Stimulated activated CD4-positive, alpha-beta T cell treated with anti-CD3 and anti-CD28 coated beads, Interleukin-12 subunit alpha, Interleukin-12 subunit beta, amount 100 ng/mL, for 4 hours (primary cell): ENCODE measurements at places on chromosomes 3 and 15.

DNA sequence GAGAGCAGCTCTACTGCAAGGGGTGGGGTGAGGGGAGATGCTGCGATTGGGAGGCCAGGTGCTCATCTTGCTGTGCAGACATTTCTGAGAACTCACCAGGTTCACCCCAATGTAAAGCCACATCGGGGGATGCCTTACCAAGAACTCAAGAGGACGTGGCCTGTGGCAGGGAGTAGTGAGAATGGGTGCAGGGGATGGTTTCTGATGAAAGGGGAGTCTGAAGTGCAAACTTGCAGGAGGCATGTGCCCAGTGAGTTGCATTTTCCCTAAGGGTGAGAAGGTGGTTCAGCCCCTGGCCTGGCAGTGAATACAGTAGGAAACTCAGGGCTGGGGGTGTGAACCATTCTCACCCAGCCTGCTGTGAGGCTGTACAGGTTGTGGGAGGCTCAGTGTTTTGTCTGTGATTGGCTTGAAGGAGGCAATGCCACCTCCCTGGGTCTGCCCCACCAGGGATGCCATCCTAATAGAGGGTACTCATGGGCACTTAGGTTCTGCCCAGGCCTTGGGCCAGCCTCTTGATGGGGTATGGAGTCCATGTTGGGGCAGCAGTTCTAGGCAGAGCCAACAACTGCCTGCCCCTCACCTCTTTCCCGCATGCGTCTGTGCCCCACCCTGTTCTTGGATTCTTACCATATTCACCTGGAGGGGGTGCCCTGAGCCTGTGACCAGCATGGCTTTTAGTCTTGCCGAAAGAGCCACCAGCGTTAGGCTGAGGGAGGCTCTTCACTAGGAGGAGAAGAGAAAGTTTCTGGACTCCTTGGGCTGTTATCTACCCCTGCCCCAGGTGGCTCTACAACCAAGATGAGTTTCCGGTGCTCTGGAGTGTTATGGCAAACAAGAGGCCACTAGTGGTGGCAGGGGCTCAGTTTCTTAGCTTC lies 4.5 kb downstream of the HEMK1 start:
- peak; percentile 64 for DNase-seq

- no peak for DNase-seq
These were observed 125.4 kb downstream of the ULK4 start for GRCh38 chr3:41836360-41837134.

- no peak for DNase-seq
These were observed 103.8 kb upstream of the ADPGK start for GRCh38 chr15:72887376-72887775.

DNA sequence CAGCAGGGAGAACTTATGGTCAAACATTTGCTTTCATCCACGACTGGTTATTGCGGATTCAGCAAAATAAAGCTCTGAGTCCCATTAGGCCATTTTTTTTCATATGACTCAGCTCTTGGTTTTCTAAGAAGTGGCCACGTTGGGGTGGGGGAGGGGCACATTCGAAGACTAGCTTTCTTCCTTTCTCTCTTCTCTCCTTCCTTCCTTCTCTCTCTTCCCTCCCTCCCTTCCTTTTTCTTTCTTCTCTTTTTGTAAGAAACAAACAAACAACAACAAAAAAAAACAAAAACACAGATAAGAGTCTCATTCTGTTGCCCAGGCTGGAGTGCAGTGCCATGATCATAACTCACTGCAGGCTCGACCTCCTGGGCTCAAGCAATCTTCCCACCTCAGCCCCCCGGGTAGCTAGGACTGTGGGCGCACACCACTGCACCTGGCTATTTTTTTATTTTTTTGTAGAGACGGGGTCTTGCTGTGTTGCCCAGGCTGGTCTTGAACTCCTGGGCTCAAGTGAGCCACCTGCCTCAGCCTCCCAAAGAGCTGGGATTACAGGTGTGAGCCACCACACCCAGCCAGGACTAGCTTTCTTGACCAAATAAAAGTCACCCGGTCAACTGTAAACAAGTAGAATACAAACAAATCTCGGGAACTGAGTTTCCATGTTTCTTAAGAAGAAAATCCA lies 41.6 kb downstream of the ABCC5 start:
- DNase-seq, result no peak

DNA sequence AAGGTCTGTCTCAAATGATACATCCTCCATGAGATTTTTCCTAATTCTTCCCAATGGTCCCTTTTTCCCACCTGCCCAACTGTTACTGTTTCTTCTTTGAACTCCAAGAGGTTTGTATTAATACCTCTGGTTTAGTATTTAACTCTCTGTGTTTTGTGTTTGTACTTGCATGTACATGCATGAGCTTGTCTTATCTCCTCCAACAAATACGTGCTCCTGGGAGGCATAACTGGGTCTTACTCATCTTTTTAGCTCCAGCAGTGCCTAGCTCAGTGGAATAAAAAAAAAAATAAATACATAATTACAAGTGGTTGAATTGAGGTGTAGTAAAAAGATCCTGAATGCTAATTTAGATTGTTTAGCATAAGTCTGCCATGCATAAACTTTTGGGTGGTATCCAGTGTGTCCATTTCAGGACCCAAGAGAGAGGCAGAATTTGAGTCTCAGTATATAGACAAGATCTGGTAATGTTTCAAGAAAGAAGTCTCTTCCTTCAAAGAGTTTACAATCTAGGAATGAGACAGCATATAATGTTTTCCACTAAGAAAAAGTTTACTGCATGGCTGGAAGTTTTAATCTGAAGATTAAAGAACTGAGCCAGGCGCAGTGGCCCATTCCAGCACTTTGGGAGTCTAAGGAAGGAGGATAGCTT lies 1.7 kb upstream of the LYSMD2 start:
- no peak for DNase-seq

GRCh38 chr3:161349529-161350312 lies 21.6 kb downstream of the SPTSSB start:
- DNase-seq, result no peak

- no peak for DNase-seq
These were observed 35.4 kb upstream of the KBTBD8 start for GRCh38 chr3:66962664-66963063.

GRCh38 chr3:120245386-120245785 lies 39.6 kb downstream of the GPR156 start:
- no peak for DNase-seq

DNA sequence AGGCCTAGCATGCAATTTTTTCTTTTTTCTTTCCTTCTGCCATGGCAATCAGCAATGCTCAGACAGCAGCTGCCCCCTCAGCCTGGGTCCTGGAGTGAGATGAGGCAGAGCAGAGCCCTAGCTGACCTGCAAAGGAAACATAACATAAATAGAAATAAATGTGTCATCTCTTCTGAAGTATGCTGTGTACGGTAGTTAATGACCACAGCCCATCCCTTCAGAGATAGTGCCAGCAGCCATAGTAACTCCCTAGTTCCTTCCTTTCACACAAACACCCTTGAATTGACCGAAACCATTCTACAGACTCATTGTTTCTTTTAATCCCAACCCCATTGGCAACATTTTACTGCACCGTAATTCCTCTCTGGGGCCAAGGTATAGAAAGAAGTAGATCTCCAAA lies 8.4 kb upstream of the CD47 start:
- DNase-seq, result no peak

- DNase-seq, result no peak
These were observed 485.5 kb downstream of the FHIT start for GRCh38 chr3:60765776-60766175.

- DNase-seq, result no peak
These were observed 64.3 kb downstream of the CMTM8 start for GRCh38 chr3:32302601-32303398.

GRCh38 chr3:23127196-23127595 lies 75.9 kb upstream of the UBE2E2 start:
- DNase-seq, result no peak

- DNase-seq, result no peak
These were observed 366.1 kb upstream of the ZNF385D start for GRCh38 chr3:22117091-22117490.

- DNase-seq, result no peak
These were observed 44.7 kb upstream of the INO80 start for GRCh38 chr15:41160639-41161315.

- no peak for DNase-seq
These were observed 143.1 kb upstream of the KCNMB2 start for GRCh38 chr3:178393146-178393545.

- no peak for DNase-seq
These were observed 44.0 kb downstream of the CCDC54 start for GRCh38 chr3:107421170-107421792.

GRCh38 chr3:170517242-170517945 lies 68.5 kb downstream of the SLC7A14 start:
- no peak for DNase-seq

DNA sequence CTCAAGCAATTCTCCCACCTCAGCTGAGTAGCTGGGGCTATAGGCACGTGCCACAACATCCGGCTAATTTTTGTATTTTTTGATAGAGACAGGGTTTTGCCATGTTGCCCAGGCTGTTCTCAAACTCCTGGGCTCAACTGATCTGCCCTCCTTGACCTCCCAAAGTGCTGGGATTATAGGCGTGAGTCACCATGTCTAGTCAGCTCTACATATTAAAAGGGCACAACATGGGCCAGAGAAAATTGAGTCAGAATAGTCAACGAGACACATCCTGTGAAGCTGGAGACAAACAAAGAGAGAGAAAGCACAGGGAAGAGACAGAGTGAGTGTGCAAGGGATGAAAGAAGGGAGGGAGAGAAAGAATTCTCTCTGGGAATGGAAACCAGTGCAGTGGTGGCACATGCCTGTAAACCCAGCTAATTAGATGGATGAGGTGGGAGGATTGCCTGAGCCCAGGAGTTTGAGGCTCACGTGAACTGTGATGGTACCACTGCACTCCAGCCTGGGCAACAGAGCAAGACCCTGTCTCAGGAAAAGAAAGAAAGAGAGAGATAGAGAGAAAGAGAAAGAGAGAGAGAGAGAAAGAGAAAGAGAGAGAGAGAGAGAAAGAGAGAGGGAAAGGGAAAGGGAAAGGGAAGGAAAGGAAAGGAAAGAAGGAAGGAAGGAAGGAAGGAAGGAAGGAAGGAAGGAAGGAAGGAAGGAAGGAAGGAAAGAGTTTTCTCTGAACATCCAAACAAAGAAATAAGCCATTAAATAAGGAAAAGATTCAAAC lies 107.2 kb upstream of the SLC25A36 start:
- DNase-seq, result no peak

GRCh38 chr15:50046867-50047266 lies 72.2 kb downstream of the ATP8B4 start:
- DNase-seq, result no peak

- no peak for DNase-seq
These were observed 1.7 kb downstream of the LYSMD4 start for GRCh38 chr15:99731336-99732123.

- no peak for DNase-seq
These were observed 11.8 kb downstream of the AAGAB start for GRCh38 chr15:67242708-67243111.

DNA sequence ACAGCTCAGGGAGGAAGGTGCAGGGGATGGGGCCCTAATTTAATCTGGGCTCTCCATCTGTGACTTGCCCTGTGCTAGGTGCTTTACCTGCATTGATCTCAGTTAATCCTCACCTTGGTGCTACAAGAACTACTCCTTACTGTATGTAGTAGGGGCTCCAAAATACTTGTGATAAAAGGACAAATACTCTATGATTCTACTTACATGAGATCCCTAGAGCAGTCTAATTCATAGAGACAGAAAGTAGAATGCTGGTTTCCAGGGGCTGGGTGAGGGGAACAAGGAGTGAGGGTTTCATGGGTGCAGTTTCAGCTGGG lies 67.2 kb downstream of the SLC6A1 start:
- no peak for DNase-seq

GRCh38 chr15:99328106-99329072 lies 77.1 kb downstream of the LRRC28 start:
- no peak for DNase-seq

GRCh38 chr3:127044996-127045395 lies 62.1 kb downstream of the PLXNA1 start:
- DNase-seq, result no peak

GRCh38 chr3:160637086-160637485 lies 39.9 kb upstream of the ARL14 start:
- DNase-seq, result no peak

- DNase-seq, result no peak
These were observed 27.6 kb downstream of the ALS2CL start for GRCh38 chr3:46665763-46666452.

GRCh38 chr3:34239287-34239686 lies 440.9 kb downstream of the PDCD6IP start:
- DNase-seq, result no peak

GRCh38 chr3:152148579-152148978 lies 120.2 kb upstream of the MBNL1 start:
- no peak for DNase-seq

GRCh38 chr3:31291818-31292217 lies 240.9 kb upstream of the STT3B start:
- DNase-seq, result no peak

- no peak for DNase-seq
These were observed 171.1 kb downstream of the CHDH start for GRCh38 chr3:53675022-53675697.

- no peak for DNase-seq
These were observed 41.9 kb upstream of the PRR20G start for GRCh38 chr3:127329631-127330285.

DNA sequence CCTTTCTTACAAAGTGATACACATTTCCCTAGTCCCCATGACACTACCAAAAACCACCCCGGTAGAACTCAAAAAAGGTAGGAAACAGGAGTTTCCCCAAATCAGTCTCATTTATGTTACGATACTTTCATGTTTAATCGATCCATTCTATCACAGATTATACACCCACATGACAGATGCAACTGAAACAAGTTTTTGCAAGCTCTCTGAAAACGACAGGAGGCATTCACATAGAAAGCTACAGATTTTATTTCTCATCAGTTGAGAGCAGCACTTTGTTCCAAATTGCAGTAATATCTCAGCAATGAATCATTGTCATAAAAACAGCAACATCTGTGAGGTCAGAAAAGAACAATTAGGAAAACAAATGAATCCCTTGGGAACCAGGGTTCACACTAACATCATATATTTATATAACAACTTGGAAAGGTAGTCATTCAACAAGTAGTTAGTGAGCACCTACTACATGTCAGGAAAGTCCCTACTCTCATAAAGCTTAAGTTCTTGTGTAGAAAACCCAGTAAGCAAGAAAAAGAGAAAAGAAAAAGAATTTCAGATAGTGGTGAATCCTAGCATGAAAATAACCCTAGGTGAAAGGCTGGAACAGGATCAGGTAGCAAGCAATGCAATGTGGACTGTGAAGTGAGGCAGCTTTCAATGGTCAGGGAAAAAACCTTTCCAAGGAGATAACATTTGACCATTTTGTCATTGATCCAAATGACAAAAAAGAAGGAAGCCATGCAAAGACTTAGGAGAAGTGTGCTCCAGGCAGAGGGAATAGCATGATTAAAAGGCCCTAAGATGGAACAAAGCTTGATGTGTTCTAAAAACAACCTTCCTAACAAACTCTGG lies 8.3 kb downstream of the PLD1 start:
- no peak for DNase-seq

DNA sequence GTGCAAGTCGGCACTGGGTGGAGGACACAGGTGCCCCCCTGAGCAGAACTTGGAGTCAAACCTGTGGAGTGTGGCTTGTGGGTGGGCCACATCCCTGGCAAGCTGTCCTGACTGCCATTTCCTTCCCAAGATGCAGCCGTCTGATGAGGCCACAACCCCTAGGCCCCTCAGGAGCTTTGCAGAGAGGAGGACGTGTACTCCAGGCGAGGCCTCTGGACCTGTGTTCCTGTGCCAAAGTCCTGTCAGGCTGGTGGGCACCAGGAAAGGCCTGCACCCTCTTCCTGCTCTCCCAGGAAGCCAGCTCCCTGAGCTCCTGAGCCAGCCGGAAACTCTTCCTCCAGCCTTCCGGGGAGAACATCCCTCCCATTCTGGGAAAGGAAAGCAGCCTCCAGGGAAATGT lies 48.5 kb downstream of the CMTM6 start:
- DNase-seq, result no peak

- DNase-seq, result no peak
These were observed 10.6 kb upstream of the TNIK start for GRCh38 chr3:171470714-171471227.

- DNase-seq, result no peak
These were observed 1.7 kb upstream of the GFM1 start for GRCh38 chr3:158642474-158643210.
